ENCODE measurements at places on chromosomes 16 and 17. TPM values are rescaled to one million over a fixed set of nuclear protein-coding genes. Genes with fewer than 3 reads are reported as not detected.

SLC38A8 gene
- not detected for total RNA-seq

SSTR5 gene
- not detected for total RNA-seq

CCL7 gene
- not detected for total RNA-seq

ZP2 gene
- 0.55 TPM for total RNA-seq

TNP2 gene
- not detected for total RNA-seq

NACA2 gene
- total RNA-seq: not detected

MMP25 gene
- 1.1 TPM for total RNA-seq

HEATR9 gene
- total RNA-seq: not detected

OR1E2 gene
- not detected for total RNA-seq

CA7 gene
- not detected for total RNA-seq

UBB gene
- 784 TPM for total RNA-seq

TPPP3 gene
- 10.6 TPM for total RNA-seq

KCNAB3 gene
- total RNA-seq: 7.0 TPM

KRTAP4-4 gene
- not detected for total RNA-seq

PMFBP1 gene
- total RNA-seq: 0.29 TPM

LGALS9 gene
- total RNA-seq: 123 TPM

BCAR1 gene
- total RNA-seq: 122 TPM

TRAF7 gene
- total RNA-seq: 20.9 TPM

OR3A1 gene
- not detected for total RNA-seq

ITGAX gene
- total RNA-seq: 4.8 TPM

IGFALS gene
- total RNA-seq: 2.9 TPM

FAM20A gene
- 81.3 TPM for total RNA-seq

ATP1B2 gene
- 0.45 TPM for total RNA-seq

TMEM256 gene
- 68.7 TPM for total RNA-seq

MATCAP1 gene
- 13.6 TPM for total RNA-seq

KRT222 gene
- not detected for total RNA-seq

HSPB9 gene
- total RNA-seq: not detected

All from stomach (tissue), 19 donors.